ENCODE measurements at places on chromosomes 7 and 10.

DNA sequence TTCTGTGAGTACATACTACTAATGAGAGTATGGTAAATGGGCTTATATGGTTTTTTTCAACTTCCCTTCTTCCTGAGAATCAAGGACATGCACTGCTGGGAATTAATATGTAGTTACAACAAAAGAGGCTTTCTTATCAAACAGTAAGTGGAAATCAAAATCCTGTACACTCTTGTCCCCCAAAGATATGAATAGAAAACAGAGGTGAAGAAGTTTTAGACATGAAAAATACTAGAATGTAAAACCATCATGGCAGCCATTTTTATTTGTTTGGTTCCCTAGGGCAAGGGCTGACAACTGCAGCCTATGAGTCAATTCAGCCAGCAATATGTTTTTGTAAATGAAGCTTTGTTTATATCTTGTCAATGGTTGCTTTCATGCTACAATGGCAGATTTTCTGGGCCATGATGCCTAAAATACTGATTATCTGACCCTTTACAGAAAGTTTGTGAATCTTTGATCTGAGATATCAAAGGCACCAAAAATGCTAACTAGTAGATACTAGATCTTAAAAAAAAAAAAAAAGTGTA is 422.4 kb downstream of the PARD3 start:
- no peak for DNase-seq

GRCh38 chr10:101780187-101780817 is 2.9 kb downstream of the NPM3 start:
- DNase-seq, result no peak

DNA sequence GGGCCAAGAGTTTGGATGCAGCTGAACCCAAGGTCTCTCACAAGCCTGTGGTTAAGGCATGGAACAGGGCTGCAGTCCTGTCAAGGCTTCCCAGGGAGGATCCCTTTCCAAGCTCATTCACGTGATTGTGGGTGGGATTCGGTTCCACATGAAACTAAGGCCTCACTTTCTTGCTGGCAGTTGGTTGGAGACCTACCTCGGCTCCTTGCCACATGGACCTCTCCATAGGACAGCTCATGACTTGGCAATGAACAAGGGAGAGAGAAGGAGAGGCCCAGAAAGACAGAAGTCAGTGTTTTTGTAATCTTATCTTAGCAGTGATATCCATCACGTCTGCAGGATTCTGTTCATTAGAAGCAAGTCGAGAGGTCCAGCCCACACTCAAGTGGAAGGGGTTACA is 583.8 kb downstream of the LRMDA start:
- DNase-seq, result no peak

DNA sequence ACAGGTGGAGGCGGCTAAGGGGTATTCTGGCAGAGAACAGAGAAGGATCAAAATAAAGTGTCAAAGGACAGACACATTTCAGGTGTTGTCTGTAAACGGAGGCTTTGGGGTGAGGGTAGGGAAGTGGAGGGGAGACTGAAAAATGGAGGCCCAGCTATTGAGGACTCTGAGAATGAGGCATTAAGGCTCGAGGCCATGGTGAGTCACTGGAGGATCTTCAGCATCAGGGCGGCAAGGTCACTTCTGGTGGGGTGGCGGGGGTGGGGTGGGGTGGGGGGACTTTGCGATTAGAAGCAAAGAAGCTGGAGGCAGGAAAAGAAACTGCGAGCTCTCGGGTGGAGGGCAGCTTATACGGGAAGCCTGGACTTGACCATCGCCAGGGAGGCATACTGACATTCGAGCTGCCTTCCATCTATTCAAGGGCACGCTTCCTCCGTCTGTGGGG is 58.4 kb upstream of the PCGF5 start:
- DNase-seq, result no peak

- peak; percentile 92 for DNase-seq
These were observed 15.6 kb downstream of the SHH start for GRCh38 chr7:155796381-155797261.

DNA sequence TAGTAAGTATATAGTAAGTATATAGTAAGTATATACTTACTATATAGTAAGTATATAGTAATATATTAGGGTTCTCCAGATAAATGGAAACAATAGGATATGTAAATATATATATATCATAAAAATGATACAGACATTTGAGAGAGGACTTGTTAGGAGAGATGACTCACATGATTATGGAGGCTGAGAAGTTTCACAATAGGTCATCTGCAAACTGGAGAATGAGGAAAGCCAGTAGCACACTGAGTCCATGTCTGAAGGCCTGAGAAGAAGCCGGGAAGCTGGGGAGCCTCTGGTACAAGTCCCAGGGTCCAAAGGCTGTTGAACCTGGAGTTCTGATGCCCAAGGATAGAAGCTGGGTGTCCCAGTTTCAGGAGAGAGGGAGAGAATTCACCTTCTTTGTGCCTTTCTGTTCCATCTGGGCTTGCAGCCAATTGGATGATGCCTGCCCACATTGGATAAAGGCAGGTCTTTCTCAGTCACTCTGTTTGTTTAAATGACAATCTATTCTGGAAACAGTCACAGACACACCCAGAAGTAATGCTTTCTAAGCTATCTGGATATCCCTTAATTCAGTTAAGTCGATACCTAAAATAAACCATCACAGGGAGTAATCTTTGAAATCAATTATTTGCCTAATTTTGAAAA is 205.5 kb upstream of the CDC14C start:
- no peak for DNase-seq

GRCh38 chr7:68246189-68246633 is 1249.6 kb downstream of the TYW1 start:
- DNase-seq, result peak; percentile 19

DNA sequence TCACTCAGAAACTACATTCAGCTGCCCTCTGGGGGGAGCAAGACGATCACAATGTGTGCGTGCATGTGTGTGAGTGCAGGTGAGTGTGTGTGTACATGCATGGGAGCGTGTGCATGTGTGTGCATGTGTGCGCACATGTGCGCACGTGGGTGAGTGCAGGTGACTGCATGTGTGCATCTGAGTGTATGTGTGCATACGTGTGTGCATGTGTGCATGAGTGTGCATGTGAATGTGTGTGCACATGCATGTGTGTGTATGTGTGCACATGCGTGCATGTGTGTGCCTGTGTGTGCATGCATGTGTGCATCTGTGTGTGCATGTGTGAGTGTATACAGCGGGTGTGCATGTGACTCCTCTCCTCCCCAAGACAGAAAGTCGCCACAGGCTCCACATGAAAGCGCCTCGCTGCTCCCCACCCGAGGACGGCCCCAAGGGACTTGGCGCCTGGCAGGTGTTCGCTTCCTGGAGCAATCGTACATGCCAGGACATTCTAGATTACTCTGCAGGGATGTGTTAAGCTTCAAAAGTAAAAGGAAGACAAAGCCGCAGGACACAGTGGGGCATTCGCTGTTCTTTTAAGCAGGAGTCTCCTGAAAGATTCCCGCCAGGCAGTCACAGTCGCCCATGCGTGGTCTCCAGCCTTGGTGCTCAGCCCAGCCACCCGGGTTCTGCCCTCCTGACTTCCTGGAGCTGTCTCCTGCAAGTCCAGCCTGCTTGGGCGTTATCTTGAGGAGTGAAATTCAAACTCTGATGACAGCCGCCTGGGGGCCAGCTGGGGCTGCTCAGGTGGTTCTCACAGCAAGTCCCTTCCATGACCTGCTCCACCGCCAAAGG is 42.0 kb upstream of the ADGRA1 start:
- no peak for DNase-seq

GRCh38 chr10:14889318-14889717 is 10.7 kb downstream of the SUV39H2 start:
- DNase-seq, result no peak

DNA sequence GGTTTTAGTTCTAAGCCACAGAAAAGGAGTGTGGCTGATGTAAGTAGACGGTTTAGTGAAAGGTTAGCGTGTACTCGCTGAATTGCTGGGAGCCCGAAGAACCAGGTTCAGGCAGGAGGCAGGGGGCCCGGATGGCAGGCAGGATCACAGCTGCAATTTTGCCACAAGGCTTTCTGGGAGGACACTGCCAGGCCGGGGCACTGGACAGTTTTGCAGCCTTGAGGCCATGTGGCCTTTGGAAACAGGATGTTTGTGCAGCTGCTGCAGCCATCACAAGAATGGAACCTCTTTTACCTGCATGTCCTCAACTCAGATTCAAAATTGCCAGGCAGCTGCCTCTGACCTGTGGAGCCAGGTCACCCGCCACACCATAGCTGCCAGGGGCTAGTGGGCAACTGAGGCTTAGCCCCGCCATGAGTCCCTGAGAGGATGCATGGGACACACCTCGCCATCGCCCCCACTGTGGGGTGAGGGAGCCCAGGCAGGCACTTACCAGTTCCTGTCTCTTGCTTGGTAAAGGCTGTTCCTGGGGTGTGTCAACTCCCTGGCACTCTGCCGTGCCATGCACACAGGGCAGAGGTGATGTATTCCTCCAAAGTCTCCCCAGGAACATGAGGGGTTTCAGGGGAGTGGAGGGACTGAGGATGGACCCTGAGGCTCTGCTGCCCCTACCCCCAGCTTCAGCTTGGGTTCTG is 188.6 kb downstream of the RPS24 start:
- no peak for DNase-seq

DNA sequence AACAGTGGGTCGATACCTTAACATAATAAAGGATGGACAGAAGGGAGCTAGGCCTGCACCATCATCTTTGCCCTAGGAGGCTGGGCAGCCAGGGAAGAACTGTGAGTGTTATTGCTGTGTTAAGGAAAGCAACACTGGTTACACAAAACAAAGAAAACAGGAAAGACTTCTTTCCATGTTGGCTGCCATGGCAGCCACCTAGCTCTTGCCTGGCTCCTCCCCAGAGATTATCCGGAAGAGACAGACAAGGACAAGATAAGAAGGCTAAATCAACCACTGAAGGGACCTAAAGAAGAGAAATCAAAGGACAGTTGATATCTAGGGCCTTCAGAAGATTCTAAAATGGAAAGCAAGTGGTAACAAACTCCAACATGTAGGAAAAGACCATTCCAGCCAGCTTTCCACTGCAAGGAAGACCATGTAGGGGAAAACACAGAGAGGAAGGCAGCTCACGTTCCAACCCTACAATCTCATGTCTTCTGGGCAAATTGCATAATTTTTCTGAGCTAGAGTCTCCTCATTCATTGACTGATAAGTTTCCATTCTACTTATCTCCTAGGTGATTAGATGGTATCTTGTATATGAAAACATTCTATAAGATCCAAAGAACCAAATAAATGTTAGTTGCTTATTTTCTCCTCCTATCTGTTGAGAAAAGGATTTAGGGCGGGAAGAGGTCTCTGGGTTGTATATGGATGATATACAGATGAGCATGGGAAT is 51.2 kb downstream of the SP8 start:
- DNase-seq, result no peak

GRCh38 chr10:45052700-45053099 is 52.0 kb downstream of the ZNF22 start:
- no peak for DNase-seq

- no peak for DNase-seq
These were observed 61.3 kb downstream of the APBB1IP start for GRCh38 chr10:26499426-26499825.

DNA sequence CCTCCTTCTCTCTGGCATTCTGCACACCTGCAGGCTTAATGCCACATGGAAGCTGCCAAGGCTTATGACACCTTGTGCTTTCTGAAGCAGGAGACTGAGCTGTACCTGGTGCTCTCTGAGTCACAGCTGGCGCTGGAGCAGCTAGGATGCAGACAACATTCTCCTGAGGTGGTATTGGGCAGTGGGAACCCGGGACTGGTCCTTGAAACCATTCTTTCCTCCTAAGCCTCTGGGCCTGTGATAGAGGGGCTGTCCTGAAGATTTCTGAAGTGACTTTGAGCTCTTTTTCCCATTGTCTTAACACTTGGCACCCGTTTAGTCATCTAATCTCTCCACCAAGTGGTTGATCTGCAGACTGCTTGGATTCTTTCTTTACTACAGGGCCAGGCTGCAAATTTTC is 508.4 kb downstream of the TFEC start:
- DNase-seq, result no peak

DNA sequence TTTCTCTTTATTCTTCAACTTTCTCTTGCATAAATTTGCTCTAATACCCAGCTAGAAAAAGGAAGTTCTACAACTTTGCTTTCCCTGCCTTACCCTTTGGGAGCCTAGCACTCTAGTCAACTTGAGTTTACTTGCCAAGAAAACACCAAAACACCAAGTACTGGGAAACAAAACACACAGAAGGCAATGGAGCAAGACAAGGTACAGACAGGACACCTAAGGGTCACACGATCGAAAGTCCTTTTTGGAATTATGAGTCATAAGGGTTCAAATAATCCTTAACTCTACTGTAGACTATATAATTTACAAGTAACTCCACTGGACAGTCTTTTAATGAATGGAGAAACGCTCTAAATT is 42.6 kb upstream of the ANAPC16 start:
- DNase-seq, result no peak

GRCh38 chr7:138979226-138979979 is 1.8 kb downstream of the KIAA1549 start:
- DNase-seq, result peak; percentile 24

DNA sequence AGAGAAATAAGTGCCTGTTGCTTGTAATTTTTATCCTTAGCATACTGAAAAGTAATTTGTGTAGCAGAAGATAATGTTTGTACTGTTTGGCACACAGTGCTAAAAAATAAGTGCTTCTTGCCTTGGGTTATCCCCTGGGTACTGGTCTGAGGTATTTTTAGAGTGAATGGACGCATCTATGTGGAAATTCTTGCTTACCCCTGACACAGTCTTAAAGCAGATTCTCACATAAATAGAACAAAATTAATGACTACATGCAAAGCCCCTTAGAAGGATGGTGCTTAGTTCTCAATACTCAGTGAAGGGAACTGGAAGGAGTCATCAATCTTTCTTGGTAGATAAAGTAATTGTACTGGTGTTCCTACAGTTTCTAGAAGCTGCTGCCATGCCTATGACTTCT is 548.6 kb downstream of the ARL4A start:
- no peak for DNase-seq

DNA sequence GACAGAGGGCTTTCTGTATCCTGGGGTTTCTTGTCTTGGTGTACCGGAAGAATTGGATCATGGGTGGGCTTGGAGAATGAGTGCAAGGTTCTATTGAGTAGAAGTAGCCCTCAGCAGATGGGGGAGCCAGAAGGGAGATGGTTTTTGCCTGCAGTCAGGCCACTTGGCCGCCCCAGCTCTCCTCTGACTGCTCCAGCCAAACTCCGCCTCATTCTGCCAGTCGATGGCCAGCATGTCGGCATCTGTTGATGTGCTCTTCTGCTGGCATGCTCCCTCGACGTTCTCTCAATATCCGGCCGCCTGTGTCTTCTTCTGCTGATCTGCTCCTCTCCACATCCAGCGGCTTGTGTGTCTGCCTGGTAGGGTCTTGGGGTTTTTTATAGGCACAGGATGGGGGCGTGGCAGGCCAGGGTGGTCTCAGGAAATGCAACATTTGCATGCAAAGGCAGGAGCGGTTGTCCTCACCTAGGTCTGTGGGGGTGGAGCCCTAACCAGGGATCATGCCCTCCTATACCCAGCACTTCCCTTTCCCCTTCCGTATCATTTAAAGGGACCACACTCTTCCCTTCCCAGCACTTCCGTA is 40.2 kb upstream of the TNS3 start:
- no peak for DNase-seq

- DNase-seq, result no peak
These were observed 222.4 kb downstream of the PTPRN2 start for GRCh38 chr7:158365267-158365666.

- no peak for DNase-seq
These were observed 60.9 kb upstream of the CREB5 start for GRCh38 chr7:28351450-28351849.
